ENCODE measurements at places on chromosomes 7 and 10. TPM values are rescaled to one million over a fixed set of nuclear protein-coding genes. Genes with fewer than 3 reads are reported as not detected.

The PTPRZ1 gene
- total RNA-seq, result not detected

The ACTA2 gene
- 55.2 TPM for total RNA-seq

The TMEM176B gene
- 15.9 TPM for total RNA-seq

The ITPRID1 gene
- total RNA-seq, result not detected

The NAT16 gene
- not detected for total RNA-seq

The OPN4 gene
- total RNA-seq, result 0.49 TPM

The CHRM2 gene
- not detected for total RNA-seq

The RGR gene
- not detected for total RNA-seq

The XRCC2 gene
- 0.16 TPM for total RNA-seq

The HABP2 gene
- not detected for total RNA-seq

The ASZ1 gene
- total RNA-seq, result not detected

The MYPN gene
- 285 TPM for total RNA-seq

The TEX36 gene
- total RNA-seq, result not detected
